Fibroblast of skin of right quadriceps (primary cell): ENCODE measurements at places on chromosomes 12 and 14.

DNA sequence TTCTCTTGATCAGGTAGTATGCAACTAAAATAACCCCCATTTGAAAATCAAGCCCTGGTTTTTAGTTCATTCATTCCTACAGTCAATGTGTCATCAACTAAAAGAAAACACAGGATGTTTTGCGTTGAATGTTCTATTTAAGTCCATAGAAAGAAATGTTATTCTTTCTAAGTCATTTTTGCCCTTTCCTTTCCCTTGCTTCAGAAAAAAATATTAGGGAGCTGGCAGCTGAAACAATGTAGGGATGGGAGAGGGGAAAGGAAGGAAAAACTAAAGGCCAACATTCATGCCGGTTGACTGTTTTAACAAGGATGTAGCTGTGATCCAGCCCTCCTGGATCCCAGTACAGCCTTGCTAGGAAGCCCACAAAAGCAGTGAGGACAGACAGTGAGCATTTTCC, 155.1 kb downstream of the BTG1 start:
- peak; percentile 32 for DNase-seq

GRCh38 chr14:32203928-32204357, 874 bp upstream of the RNU6-8 start:
- no peak for DNase-seq

DNA sequence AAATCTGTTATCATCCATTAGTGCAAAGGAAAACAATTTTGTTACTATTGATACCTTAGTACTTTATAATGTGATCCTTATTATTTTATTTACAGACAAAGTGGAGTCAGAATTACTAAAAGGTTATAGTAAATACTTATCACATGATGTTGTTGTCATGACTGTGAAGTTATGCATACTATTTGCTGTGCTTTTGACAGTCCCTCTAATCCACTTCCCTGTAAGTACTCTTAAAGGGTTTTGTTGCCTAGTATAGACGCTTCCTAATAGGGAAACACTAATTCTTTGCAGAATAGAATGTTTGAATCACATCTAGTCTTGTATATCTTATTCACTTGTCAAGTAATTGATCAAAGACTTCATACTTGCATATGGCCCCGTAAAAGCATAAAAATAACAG, 69.4 kb downstream of the SLC38A6 start:
- DNase-seq, result no peak

GRCh38 chr12:26878661-26879119, 45.7 kb upstream of the ITPR2 start:
- DNase-seq, result no peak

DNA sequence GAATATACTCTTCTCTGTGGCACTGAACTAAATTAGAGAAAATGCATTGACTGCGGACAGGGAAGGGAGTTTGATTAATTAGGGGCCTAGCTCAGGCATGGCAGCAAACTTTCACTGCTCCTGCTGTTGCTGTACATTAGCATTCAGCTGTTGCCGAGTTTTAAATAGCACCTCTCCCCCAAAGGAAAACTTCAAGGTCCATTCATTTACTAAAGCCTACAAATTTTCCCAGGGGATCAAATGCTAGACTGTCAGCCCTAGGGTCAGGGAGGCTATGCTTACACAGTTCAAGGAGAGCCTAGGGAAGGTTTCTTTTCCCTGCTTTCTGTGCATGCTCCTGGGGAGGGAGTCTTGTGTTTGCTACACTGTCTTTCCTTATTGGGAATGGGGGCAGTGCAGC, 60.0 kb upstream of the GZMB start:
- DNase-seq, result no peak

DNA sequence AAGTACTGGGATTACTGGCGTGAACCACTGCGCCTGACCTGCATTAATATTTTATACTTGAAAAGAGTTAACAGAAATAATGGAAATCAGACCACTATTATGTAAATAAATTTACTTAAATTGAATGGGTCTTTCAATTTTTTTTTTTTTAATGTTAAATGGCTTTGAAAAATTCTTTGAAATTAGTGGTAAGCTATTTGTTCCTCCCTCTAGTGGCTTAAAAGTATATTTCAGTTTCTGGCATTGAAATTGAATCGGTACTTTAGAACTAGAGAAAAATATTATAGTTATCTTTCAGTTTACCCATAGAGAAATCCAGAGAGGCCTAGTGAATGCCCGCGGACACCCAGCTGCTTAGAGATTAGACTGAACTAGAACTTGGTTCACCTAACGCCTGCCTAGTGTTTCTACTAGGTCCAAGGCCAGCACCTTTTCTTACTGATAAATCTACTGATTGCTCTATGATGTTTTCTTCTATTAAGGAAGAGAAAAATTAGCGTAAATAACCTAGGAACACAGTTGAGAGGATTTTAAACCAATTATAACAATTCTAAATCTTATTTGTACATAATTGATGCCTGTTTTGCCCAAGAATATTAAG, 106.5 kb downstream of the EML1 start:
- peak; percentile 28 for DNase-seq

DNA sequence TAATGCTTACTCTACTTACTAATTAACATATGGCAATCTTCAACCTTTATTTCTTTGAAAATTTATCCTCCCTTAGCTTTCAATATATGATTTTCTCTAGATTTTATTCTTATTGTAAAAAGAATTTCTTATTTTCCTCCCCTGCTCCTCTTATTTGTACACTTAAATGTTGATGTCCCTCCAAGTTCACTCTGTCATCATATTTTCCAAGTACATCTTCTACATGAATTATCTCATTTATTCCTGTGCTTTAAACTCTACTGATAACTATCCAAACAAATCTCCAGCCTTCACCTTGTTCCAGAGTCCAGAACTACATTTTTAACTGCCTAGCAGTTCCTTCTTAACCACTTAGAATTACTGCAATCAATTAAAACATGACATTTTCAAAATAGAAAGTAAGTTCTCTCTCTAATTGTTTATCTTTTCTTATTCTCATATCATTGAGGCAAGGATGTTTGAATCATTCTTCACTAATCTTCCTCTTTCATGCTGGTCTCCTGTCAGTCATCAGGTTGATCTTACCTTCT, 261.6 kb upstream of the FAR2 start:
- DNase-seq, result no peak
